ENCODE measurements at places on chromosomes 3 and 15.
A peak's percentile ranks its signal among the peaks of the same experiment; 100 is the strongest.

DNA sequence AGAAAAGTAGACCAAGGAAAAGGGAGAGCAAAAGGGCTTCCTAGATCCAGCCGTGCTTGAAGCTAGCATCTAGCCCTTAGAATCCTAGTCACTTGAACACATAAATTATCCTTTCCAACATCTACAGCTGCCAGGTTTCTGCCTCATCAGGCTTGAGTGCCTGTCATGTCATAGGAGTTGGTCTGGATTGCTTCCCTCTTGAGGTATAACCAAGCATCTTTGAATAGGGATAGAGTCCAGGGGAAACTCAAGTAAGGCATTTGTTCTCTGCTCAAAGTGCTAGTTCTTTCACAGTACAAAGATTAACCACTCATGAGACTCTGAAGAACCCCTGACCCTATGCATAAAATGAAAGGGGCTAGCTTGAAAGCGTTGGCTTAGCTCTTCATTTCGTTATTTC, 72.3 kb downstream of the SLCO3A1 start:
- DNase-seq = no peak

DNA sequence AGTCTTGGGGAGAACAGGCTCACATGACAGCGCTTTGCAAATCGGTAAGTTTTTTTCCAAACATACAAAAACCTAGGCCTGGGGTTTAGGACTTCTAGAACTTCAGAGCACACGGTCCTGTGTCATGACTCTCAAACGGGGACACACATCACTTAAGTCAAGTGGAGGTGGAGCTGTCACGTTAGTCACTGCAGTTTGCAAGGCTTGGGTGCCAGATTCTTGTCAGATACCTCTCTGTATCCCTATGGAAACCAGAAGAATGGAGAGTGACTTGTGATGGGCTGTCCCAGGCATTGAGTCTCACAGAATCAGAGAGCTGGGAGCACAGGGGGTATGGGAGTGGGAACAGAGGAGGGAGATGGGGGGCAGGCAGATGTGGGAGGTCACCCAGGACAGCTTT, 64.8 kb downstream of the DUT start:
- DNase-seq = peak; percentile 70

DNA sequence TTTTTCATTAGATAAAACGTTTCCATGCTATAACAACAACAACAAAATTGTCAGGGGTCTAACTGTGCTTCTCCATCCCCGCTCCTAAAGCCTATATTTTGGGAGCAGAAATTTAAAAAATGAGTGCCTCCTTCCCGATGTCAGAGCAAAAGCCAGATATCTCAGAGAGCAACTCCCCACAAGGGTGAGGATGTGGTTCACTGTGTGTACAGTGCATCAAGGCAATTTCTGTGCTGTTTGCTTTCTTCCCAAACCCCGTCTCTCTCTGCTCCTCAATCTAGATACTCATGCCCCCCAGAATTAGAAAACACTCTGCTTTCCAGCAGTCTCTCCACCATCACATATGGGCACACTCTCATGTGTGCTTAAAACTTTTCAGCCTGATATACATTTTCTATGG, 76.7 kb upstream of the MBNL1 start:
- DNase-seq = no peak

DNA sequence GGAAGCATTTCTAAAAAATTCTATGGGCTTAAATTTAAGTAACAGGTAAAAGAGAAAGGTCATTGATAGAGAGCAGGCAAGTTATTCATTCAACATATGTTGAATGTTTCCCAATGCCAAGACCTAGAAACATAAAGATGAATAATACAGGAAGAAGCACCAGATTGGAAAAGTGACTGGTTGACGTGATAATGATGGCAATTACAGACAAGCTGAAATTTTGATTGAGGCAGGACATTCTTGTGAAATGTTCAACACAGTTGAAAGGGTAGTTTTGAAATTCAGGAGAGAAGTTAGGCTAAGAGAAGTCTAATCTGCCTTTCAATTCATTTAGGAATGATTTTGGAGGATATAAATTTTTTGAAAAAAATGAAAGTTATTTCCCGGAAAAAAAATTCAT, 536.3 kb upstream of the NAALADL2 start:
- no peak for DNase-seq

DNA sequence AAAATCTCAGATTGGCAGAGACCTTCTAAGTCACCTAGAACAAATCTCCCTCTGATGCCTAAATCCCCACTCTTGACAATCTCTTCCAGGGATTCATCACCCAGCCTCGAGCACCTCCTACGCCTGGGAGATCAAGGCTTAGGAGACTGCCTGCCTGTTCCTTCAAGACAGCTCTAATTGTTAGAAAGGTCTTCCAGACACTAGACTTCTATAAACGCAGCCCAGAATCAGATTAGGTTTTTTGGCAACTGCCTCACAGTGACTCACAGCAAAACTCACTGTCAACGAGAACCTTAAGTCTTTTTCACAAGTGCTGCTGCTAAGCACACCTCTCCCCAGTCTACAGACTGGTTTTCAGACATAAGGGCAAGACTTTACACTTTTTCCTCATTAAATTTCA, 23.1 kb downstream of the SRGAP3 start:
- DNase-seq = peak; percentile 24

- no peak for DNase-seq
These were observed 93.1 kb upstream of the SKOR1 start for GRCh38 chr15:67732164-67732563.

- DNase-seq = peak; percentile 63
These were observed 3.6 kb downstream of the OXSR1 start for GRCh38 chr3:38169027-38169317.

- DNase-seq = no peak
These were observed 32.7 kb downstream of the IQSEC1 start for GRCh38 chr3:13040361-13041074.

- no peak for DNase-seq
These were observed 40.9 kb upstream of the RPL35A start for GRCh38 chr3:197908957-197909701.

- peak; percentile 34 for DNase-seq
These were observed 10.1 kb upstream of the FSTL1 start for GRCh38 chr3:120460862-120461261.

GRCh38 chr15:71757741-71758530, 52.4 kb upstream of the NR2E3 start:
- DNase-seq = no peak

DNA sequence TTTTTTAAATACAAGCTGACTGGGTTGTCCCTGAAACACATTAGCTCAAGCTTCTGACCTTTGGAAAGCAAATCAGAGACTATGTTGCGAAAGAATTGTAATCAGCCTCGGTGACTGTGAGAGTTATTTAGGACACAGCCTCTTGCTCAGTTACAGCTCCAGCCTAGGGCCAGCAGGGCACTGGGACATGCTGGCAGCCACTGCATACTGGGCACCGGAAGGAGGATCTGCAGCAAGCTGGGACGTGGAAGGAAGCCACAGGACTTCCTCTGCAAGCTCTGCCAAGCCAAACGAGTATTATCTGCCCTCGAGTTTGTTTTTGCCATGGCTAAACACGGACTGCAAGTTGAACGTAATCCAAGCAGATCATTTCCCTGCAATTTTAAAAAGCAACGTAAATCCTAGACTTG, 24.4 kb upstream of the COPG1 start:
- DNase-seq = peak; percentile 62

DNA sequence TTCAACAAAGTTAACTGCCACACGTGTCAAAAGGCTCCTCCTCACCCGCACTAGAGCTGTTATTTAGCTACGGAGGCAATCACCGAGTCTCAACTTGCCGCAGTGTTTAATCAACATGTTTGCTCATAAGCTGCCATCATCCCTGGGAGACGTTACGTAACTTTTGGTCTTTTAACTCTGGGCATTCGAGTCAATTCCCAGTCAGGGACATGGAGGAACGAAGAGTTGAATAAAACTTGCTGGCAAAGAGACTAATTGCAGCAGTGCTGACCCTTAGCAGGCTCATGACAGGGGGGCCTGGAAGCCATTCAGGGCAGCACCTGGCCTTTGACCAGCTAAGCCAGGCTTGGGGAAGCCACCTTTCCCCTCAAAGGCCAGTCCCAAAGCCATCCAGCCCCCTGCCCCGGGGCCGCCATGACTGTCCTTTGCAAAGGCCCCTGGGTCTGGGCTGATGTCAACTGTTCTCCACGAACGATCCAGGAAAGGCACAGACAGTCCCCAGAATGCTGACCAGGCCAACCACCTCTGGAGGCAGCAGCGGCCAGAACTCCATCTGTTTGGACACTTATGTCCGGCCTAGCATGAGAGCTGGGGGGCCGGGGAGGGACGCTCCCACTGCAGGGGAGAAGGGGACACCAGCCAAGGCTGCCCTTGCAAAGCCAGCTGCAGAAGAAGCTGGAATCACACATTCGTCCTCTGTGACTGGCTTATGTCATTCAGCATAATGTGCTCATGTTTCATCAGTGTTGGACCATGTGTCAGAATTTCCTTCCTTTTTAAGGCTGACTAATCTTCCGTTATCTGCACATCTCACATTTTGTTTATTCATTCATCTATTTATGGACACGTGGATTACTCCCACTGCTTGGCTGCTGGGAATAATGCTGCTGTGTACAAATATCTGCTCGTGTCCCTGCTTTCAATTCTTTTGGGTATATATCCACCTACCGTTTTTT, 43.7 kb downstream of the PCSK6 start:
- DNase-seq = peak; percentile 63

DNA sequence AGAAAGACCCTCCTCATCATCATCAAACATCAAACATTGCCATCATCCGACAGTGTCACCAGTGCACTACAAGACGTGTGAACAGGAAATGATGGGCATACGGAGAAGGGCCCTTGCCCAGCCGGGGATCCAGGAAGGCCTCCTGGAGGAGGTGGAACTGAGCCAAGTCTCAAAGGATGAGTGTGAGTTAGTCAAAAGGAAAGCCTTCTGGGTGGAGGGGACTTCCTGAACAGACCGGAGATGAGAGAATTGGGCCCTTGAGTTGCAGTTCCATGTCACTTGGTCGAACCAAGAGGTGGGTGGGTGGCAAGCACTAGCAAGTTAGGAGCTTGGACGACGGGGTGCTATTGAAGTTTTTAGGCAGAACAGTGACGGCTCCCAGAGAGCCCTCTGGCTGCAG, 8.5 kb downstream of the SEMA4B start:
- DNase-seq = peak; percentile 33

DNA sequence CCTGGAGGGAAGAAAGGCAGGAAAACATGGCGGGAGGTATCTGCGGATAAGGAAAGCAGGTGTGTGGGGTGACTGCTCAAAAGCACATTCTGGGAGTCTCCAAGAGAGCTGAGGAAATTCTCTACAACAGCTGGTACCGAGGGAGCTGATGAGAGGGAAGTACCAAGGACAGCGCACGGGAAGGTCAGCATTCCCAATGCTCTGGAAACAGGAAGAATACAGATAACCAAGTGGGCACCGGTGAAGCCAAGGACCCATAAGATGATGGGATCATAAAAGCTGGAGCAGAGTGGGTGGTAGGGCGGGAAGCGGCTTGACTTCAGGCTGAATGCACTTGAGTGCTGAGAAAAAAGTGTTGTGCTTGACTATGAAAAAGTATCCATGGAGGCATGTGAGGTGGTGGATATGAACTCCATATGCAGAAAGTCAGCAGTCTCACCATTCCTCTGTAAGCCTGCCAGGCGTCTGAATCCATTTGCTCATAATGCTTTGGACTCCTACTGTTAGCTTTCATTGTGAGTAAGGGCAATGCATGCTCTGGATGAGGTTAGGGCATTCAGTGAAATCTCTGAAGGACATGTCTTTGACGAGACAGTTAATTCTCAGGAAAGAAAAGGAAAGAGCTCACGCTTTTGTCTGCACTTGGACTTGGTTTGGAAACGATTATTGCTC, 215.5 kb downstream of the NR1D2 start:
- peak; percentile 61 for DNase-seq

DNA sequence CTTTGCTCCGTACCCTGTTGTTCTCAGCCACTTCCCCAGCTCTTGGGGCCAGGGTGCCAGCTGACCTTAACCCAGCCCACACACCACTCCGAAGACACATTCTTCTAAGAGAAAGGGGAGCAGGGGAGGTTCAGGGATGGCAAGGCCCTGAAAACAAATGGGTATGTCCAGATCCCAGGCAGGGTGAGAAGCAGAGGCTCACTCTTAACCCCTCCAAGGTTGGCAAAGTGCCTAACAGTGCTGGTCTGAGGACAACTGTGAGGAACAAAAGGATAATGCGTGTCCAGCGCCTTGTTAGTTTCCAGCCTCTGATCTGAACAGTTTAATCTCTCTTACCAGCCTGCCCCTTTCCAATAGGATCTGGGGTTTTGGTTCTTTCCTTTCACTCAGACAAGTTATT, 1.5 kb downstream of the TMEM44 start:
- DNase-seq = no peak

DNA sequence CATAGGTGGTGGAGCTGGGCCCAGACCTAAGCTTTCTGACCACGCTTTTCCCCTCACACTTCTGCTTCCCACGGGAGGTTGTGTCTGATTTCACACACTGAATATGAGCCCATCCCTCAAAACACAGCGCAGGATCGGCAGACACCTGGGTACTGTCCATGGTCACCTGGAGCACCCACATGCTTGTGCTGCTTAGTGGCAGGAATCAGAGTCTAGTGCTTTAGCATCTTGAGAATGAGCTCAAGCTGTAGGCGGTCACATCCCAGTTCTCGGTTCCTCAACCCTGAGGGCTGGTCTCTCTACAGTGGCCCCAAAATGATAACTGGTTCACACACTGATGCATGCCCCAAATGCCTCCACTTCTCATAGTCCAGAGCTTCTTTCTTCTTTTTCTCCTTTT, 111.0 kb downstream of the SEMA5B start:
- DNase-seq = no peak

DNA sequence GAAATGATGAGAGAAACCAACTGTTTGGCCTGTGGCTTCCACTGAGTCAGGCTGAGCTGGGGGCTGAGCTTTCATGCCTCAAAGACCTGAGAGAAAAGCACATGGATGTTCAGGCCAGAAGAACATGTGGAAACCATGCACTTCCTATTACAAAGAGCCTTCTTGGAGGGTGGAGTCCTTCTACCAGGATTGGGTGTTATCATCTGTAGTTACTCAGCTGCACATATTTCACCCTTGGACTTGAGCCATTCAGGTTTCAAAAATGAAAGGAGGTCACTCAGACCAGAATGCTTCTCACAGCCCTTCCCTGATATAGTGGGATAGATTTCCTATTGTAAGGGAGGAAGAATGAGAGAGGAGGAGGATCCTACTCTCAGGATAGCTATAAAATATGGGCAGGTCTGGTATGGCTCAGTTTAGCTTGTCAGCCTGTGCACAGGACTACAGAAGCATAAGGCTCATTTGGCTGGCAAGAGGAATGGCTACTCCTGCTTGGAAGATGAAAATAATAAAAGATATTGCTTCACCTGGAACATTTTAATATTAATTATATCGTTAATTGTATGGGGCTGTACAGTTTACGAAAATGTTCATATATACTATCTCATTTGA, 173.6 kb upstream of the TMC3 start:
- no peak for DNase-seq

DNA sequence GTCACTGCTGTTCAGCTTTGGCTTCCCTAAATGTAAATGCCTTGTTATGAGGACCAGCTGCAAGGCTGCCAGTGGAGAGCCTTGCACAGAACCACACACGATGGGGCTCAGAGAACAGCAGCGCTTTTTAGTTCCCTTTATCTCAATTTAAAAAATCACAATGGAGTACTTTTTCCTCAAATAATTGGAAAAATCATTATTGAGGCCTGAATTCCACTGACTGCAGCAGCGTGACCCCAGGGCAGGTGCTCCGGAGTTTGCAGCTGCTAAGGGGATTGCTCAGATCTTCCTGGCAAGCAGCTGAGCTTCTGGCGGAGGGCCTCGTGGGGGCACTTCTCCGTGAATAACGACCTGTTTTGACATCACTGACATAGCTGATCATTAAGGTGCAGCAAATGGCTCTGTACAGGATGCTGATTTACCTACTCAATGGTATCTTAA, 245.6 kb upstream of the TRIM42 start:
- DNase-seq = no peak

Data from fibroblast of skin of back (primary cell).